ENCODE measurements at places on chromosomes 2 and 18. TPM values are rescaled to one million over a fixed set of nuclear protein-coding genes. Genes with fewer than 3 reads are reported as not detected.

DNA sequence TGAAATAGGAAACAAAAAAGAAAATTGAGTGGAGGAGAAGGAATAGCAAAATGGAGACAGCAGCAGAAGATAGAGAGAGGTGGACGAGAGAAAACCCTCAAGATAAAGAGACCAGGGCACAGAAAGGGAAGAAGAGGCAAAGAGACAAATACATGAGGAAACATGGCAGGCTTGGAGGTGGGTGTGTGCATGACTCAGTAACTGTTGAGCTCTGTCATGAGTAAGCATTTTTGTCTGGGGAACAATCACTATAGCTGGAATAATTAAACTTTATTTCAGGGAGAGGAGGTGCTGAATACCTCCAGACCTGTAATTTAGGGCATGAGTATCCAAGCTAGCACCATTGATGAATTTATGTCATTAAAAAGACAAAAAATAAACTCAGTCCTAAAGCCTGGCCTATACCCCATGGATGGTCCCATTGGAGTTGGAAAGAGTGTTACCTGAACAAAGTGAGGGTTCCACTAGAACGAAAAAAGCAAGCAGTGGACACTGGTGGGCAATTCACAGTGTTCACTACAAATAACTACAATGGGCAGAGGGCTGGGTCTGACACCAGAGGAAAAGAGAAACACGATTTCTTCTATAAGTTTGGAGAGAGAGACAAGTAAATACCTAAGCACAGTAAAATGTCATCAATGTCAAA, 145.5 kb downstream of the ADCYAP1 start:
- no peak for DNase-seq

DNA sequence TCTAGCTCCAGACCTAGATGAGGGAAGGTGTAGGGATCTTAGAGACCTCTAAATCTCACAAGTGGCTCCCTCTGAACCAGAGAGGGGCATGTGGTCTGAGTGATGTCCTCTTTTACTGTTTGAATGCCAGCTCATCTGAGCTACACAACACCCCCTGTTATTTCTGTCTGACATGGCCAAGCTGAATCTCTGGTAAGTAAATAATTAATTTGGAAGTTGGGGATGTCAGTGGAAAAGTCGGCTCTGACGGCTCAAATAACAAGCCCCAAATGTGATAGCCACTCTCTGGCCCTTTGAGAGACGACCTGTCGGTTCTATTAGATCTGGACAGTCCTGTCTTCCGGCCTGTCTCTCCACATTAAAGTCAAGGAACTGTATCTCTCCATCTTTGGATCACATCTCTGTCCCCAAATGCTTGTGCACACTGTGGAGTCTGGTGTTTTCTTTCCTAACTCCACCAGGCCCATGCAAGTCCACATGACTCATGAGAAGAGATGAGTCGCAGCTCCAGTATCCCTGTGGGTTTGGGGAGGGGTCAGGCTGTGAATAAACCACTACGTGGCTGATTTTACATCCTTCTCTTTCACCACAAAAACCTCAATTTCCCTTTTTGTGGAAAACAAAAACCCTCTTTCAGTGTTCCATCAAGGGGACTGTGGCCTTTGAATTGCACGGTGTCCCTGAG, 52.5 kb downstream of the SETBP1 start:
- DNase-seq: no peak

GRCh38 chr2:205721057-205721449, 38.8 kb downstream of the NRP2 start:
- DNase-seq: no peak

DNA sequence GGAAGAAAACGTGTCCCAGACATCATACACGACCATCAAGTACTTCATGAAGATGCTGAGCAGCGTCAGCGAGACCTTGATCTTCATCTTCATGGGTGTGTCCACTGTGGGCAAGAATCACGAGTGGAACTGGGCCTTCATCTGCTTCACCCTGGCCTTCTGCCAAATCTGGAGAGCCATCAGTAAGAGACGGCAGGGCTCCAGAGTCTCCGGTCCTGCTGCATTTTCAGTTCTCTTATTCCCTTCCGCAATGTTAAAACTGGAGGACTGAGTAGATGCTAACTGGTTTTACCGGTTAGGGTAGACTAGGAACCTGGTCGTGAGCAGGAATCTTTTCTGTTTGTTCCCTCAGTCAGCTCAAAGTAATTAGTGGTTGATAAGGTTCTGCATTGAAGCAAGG, 32.3 kb downstream of the SLC9A4 start:
- peak; percentile 77 for DNase-seq

DNA sequence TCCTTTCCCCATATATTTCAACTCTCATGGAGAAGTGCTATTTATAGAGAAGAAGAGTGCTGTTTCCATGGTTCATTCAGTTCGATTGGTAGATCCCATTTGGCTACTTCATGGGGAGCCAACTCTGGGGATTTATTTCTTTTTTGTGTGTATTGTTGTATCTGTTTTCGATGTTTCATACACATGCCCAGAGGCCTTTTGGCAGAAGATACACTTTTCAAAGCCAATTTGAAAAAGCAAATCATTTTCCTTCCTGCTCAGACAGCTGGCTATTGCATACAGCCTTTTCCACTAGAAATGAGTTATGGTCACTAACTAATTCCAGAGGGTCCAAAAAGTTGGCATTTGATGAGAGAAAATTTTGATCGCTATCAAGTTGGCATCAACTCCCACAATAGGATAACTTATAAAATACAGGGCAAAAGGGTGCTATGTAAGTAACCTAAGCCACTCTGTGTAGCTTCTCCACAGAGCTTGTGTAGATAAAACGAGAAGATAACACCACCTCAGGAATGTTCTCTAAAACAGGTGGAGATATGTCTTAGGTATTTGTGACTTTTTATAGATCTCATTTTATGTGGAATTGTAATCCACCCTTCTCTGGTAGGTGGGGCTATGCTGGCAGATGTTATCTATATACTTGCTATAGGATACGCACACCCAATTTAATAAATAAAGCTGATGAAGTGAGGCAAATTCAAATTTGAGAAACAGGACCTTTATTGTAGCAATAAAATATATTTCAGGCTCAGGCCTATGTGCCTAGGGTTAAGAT, 798.5 kb downstream of the SATB2 start:
- no peak for DNase-seq

GRCh38 chr2:190062053-190062452, 476 bp downstream of the MSTN start:
- no peak for DNase-seq

- no peak for DNase-seq
Measured at GRCh38 chr2:134248913-134249312, 5.0 kb upstream of the MGAT5 start.

GRCh38 chr2:31987454-31988220, 23.2 kb downstream of the MEMO1 start:
- DNase-seq: no peak

DNA sequence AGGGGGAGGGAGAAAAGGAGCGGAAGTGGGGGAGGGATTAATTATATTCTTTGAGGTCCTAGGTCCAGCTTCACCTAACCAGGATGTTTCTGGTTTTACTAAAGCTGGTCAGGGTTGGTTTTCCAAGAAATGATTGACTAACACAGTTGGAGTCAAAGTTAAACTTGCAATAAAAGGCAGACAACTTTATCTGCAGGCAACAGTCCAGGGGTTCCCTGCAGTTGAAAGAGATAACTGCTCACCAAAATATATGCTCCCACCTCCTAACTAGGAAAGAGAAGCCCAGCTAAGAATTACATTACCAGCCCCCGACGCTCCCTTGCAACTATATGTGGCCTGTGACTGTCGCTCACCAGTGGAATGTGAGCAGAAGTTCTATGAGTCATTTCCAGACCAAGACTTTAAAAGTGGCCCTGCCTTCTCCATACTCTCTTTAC, 140.0 kb upstream of the PKDCC start:
- peak; percentile 32 for DNase-seq

- peak; percentile 90 for DNase-seq
Measured at GRCh38 chr2:156399950-156400705, 36.1 kb upstream of the GPD2 start.

GRCh38 chr18:10269261-10269660, 185.2 kb upstream of the APCDD1 start:
- no peak for DNase-seq

PIEZO2 gene
- polyA plus RNA-seq: 1.8 TPM

GRCh38 chr2:233430081-233430480, 75.8 kb downstream of the DGKD start:
- no peak for DNase-seq

- DNase-seq: no peak
Measured at GRCh38 chr18:38933322-38933721, 1367.7 kb upstream of the CELF4 start.

TBR1 gene
- polyA plus RNA-seq: not detected

TRABD2A gene
- polyA plus RNA-seq: 2.0 TPM

- DNase-seq: no peak
Measured at GRCh38 chr18:35618696-35619095, 37.2 kb downstream of the GALNT1 start.
